ENCODE measurements at places on chromosomes 11 and 22.

GRCh38 chr22:20604092-20604747, 96.8 kb downstream of the MED15 start:
- no peak for DNase-seq

- no peak for DNase-seq
These were observed 7.4 kb downstream of the PKNOX2 start for GRCh38 chr11:125171974-125172373.

DNA sequence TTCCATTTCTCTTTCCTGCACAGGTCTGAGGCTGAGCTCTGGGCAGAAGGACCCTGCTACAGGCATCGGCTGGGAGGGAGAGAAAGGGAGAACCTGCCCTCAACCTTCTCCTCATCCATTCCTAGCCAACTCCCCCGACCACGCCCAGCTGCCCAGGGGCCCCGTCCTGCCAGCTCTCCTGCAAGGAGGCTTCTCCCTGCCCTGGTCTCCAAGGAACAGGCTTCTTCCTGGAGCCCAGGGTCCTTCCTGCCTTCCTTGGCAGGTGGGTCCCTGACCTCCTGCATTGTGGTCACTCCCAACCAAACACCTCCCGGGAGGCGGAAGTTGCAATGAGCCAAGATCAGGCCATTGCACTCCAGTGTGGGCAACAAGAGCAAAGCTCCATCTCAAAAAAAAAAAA, 12.5 kb upstream of the HMOX1 start:
- no peak for DNase-seq

DNA sequence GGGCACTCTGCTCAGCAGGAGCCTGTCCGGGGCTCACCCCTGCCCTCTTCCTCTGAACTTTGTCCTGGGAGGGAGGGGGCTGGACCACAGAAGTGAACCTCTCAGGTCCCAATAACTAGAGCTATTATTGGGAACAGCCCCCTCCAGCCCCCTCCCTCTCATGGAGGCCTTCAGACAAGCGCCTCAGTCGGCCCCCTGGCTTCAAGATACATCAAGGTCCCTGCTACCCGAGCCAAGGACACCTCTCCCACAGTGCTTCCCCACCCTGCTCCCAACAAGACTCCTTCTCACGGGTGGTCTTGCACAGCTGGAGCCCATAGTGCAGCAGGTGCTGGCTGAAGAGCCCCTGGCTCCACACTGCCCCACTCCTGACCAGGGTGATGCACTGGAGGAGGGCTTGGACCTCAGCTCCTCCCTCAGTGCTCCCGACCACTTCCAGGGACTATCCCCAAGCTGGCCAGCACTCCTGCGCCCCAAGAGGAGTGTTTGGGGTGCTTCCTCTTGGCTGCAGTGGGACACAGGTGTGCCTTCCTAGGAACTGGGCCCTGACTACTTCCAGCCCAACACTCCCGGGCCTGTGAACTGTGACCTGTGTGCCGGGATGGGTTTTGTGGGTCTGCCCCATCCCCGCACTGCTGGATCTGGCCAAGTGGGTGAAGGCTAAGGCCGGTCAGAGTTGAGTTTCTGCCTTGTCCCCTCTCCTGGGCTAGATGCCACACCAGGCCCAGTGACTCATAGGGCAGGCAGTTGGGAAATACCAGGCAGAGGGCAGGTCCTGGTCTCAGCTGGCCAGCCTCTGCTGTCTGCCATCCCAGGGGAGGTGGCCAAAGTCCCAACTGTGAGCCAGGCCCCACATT, 2.2 kb downstream of the PNPLA2 start:
- DNase-seq = no peak

DNA sequence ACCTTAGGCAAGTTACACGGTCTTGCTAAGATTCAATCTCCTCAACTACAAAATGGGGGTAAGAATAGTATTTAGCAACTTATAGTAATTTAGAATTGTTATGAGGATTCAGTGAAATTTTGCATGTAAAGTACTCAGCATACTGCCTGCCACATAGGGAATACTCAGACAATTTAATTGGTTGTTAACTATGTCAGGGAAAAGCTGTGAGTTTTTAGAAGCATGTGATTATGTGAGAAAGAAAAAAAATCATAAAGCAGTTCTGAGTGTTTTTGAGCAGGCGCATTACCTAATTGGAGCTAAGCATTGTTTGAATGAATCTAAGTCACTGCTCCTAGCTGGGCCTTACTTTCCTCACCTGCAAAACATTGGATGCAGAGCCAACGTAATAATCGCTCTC, 287.3 kb upstream of the MTNR1B start:
- DNase-seq = no peak

GRCh38 chr11:35619116-35619854, 1.0 kb downstream of the FJX1 start:
- DNase-seq = no peak

DNA sequence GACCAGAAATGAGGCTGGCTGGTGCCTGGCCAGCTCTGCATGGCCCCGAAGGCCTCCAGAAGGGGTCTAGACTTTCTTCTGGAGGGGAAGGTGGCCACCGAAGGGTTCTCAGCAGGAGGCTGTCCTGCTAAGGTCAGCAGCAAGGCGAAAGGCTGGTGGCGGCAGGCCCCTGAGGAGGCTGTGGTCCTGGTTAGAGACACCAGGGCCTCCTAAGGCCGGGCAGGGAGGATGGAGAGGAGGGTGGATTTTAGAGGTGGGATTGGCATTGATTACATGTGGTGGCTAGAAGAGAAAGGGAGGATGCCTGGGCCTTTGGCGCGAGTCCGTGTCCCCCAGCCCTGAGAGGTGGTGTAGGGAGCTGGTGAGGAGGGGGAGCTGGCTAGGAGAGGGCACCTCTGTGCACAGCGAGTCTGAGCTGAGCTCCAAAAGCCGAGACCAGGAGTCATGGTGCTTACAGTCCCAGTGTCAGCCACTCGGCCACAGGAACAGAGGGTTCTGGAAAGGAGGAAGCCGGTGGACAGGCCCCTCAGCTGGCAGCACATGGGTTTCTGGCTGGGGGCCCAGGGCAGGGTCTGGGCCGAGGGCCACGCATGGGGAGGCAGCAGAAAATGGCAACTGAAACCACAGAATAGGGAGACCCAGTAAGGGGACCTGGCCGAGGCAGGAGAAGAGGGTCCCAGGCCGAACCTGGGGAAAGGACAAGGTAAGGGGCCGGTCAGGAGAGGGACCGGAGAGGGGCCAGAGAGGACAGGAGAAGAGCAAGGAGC, 2.5 kb downstream of the FERMT3 start:
- DNase-seq = no peak

- no peak for DNase-seq
These were observed 325.7 kb upstream of the PITPNB start for GRCh38 chr22:28244757-28245156.

DNA sequence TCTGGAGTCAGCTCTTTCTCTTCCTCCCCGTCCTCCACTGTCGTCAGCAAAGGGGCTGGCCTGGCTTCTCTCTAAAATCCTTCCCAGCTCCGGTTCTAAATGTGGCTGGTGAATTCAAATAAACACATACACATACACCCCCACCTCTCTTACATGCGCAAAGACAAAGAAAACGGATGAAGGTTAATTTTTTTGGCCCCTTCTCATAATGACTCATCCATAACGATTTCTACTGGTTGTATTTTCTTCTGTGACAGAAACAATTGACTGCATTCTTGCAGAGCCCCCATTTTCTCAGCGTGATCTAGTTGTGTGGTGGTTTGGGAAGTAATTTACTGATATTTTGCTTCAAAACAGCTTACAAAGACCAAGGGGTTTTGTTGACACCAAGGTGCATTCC, 130.0 kb upstream of the NTM start:
- DNase-seq = no peak

- no peak for DNase-seq
These were observed 7.5 kb upstream of the ST3GAL4 start for GRCh38 chr11:126347751-126348668.
